Activated T-cell treated with anti-CD3 and anti-CD28 coated beads, Interleukin-2, amount 50 U/mL, for 4 hours (primary cell): ENCODE measurements at places on chromosomes 4 and X. TPM values are rescaled to one million over a fixed set of nuclear protein-coding genes. Genes with fewer than 3 reads are reported as not detected.

GRCh38 chrX:119870626-119871131, 854 bp downstream of the RNF113A start:
- DNase-seq, result no peak

DNA sequence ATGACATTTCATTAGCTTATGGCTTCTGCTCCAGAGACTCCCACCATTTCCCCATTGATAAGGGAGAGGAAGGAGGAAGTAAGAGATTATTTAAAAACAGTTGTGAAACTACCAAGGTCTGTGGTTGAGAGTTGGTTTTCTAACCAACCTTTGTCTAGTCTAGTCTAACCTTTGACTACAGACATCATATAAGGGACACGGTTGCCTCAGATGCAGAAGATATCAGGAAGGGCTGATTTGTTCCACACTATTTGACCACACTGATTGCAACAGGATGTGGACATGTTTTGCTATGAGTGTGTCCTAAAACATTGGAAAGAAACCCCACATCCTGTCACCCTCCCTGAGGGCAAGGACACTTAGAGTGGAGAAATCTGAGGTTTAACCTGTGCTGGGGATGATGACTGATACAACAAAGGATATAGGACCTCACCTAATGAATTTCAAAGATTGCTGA, 53.0 kb downstream of the COQ2 start:
- DNase-seq, result no peak

DNA sequence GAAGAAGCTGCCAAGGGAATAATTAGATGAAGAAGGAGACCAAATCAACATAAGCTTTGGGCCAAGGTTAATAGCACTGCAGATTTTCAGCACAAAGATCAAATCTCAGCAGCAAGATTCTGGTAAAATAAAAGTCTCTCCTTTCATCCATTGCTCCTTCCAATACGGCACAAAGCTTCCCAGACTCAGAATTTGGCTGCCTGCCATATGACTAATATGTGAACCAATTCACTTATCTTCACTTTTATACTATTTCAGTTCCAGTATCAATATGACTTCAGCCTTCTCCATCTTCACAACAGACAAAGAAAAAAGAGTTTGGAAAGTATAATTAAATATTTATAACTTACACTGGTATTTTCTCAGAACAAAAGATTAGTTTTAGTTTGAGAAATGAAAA, 978.3 kb upstream of the GRID2 start:
- DNase-seq, result no peak

DNA sequence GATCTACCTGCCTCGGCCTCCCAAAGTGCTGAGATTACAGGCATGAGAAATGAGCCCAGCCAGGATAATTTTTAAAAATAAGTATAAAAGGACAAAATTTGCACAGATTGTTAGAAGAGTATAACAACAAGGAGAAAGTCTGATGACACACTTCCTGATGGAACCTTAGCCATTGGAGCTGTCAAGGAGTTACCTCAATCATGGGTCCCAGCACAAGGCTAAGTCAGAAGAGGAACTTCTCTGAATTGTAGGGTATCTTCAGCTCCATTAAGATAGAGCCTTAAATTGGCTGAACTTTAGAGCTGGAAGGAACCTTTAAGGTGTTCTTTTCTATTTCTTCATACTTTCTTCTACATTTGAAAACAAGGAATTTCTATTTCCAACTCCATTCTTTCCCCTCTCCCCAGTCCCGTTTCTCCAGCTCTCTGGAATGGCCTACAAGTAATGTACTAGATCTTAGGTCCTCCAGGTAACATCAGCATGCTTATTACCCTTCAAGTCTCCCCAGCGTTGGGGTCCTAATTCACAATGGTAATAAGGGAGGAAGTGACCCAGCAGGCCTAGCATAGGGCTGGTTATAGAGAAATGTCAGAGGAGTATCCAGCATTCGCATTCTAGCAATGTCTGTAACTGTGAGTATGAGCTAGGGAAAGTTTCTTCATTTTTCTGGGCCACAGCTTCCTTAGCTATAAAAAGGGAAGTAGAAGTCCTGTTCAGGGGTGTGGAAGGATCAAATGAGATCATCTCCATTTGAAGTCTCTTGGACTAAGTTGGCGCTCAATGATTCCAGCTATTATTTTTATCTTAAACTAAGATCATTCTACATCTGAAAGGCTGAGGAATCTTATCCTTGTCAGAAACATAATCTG, 18.5 kb upstream of the RBPJ start:
- no peak for DNase-seq

GRCh38 chrX:53003111-53003510, 44.8 kb upstream of the FAM156A start:
- no peak for DNase-seq

- DNase-seq, result no peak
Observed at GRCh38 chr4:81038636-81039350, 8.3 kb downstream of the BMP3 start.

DNA sequence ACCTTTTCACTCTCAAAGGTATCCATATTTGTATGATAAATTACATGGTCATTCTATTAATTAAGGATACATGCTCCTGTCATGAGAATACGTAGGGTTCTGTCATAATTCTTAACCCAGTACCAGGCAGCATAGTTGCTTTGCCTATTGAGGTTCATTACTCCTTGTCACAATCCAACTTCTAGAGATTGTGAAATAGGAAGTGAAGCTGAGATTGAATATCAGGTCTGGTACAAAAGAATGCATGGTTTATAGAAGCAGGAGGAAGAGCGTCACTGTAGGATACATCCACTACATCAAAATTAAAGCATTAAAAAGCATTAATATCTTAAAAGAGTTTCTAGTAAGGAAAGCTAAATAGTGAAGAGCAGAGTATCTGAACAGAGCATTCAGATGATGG, 647.0 kb downstream of the IQCM start:
- no peak for DNase-seq

DNA sequence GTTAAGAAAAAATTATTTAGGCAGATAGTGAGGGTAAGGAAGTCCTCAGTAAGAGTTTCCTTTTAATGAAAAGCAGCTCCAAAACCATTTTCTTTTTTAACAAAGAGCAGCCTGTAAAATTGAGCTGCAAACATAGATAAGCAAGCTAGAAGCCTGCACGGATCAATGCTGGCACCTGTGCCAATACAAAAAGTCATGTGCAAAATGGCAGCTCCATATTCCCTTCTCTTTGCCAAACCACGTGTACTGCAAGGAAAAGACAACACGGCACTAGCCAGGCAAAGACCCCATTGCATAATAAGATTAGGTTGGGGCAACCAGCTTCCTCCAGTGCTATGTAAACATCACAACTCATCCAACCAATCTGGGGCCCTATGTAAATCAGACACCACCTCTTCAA, 268.4 kb upstream of the INTU start:
- DNase-seq, result no peak

DNA sequence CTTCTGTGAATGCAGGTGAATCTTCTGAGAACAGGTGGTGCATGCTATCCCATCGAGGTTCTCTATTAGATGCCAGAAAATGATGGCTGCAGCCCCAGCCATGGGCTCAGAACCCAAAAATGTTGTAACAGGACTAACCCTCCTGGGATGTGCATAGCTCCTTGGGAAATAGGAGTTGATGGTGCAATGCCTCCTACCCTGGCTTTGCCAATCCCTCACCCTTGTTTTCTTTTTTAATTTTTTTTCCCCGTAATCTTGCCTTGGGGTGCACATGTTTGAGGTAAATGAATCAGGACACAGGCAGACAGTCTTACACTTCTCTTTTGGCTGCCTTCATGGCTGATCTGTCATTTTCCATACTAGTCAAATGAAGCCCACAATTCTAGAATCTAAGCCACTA, 96.6 kb downstream of the KIT start:
- no peak for DNase-seq

DNA sequence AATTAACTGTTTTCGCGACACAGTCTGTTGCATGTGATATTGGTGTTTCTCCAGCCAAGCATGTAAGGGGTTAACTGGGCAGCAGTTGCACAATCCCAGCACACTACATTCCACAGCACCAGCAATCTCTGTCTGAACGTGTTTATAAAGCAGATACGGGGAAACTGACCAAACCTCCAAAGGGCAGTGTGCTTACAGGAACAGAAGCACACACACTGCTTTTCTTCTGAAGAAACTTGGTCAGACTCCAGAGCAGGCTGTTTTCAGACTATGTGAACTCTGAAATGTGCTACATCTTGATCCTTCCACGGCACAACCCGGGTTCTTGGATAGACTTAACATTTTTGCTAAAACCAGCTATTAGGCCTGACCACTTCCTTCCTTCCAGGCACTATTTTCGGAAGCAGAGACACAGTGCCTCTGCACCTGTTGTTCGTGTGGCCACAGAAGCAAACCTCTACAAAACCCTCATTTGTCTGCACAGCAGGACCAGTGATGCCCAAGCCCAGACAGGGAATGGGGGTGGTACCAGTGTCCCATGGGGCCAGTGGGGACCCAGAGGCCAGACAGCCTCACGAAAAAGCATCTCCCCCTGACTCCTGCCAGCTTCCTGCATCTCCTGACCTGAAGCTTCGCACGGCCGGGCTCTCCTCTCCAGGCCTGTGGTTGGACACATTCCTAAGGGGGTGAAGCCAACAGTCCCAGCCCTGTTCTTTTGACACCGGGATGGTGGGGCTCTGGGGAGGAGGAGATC, 90.1 kb downstream of the IRF2 start:
- DNase-seq, result no peak

- no peak for DNase-seq
Observed at GRCh38 chrX:24321741-24322395, 8.0 kb upstream of the SUPT20HL2 start.

DNA sequence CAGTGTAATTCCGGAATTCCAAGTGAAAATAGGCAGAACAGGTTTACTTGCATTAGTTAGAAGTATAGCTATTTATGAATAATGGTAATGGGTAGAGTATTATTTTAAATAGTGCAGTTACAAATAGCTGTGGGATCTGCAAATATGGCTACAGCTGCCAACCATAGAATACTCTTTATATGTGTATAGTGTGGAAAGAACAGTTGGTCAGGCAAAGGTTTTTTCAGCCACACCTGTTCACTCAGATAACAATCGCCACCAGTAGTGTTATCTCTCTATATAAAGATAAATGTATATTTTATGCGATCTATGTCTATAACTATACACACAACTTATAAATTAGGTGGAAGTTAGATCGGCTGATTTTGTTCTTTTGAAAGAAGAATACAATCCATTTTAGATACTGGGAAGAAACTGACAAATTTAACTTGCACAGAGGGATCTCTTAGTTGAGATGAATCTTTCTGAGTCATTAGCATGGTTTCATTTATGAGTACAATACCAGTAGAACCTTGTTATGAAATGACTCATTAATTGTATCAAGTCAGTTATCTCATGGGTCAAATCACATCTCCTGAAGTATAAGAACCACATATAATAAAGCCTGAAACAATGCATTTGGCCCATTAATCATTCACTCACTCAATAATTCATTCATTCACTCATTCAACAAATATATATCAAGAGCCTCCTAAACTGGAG, 100.9 kb upstream of the NR3C2 start:
- no peak for DNase-seq

- DNase-seq, result no peak
Observed at GRCh38 chr4:97279391-97279790, 863.9 kb downstream of the STPG2 start.

DNA sequence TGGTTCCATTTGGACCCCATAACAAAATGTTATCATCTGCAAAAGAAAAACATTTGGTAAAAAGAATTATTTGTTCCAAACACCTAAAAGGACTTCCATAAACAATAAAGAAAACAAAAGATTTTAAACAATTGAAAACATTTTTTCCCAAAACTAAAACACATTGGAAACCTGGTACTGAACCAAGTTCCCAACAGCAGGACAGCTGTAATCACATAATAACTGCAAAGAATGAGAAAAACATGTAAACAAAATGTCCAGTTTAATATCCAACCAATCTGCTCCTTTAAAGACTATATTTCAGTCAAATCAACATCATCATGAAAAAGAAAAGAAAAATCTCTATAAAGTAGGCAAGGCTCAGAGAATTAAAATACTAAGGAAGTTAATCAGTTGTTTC, 36.3 kb downstream of the PRDM5 start:
- no peak for DNase-seq

GRCh38 chr4:41269682-41270081, 13.0 kb downstream of the UCHL1 start:
- DNase-seq, result no peak

DNA sequence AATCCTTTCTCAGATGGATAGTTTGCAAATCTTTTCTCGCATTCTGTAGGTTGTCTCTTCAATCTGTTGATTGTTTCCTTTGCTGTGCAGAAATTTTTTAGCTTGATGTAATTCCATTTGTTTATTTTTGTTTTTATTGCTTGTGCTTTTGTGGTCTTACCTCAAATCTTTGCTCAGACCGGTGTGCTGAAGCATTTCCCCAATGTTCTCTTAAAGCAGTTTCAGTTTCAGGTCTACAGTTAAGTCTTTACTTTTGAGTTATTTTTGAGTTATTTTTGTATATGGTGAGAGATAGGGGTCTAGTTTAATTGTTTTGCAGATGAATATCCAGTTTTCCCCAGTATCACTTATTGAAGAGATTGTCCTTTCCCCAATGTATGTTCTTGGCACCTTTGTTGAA, 18.2 kb upstream of the SLC25A14 start:
- no peak for DNase-seq

DNA sequence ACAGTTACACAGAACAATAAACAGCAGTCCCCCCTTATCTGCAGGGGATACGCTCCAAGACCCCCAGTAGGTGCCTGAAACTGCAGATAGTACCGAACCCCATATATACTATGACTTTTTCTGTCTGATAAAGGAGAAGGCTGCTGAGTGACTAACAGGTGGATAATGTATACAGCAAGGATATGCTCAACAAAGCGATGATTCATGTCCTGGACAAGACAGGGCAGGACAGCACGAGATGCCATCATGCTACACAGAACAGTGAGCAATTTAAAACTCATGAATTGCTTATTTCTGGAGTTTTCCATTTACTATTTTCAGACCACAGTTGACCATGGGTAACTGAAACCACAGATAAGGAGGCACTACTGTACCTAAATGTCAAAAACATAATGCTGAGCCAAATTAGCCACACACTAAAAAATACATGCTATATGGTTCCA, 76.1 kb downstream of the MANBA start:
- DNase-seq, result no peak

- DNase-seq, result no peak
Observed at GRCh38 chrX:16462912-16463311, 187.0 kb upstream of the S100G start.

DNA sequence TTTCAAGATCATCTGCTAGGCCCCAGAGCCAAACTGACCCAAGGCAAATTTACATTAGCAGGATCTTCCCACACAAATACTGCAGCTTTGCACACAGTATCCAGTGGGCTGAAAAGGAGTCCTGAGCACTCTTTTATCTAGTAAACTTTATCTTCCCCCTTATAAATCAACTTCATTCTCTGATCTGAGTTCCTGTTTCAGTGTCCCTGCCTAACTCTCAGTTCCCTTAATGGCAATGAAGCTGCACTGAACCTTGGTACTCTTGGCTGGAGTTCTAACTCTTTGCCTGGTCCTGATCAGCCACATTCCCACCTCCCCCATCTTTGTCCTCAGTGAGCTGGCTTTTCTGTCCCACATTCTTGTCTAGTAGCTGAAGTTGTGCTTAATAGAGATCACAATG, 37.4 kb downstream of the EDA2R start:
- DNase-seq, result no peak

Gene OCIAD2
- 87.6 TPM for total RNA-seq

Gene EDA
- total RNA-seq, result 2.6 TPM

Gene CSAG3
- not detected for total RNA-seq

Gene FGFR3
- total RNA-seq, result 0.08 TPM

Gene TMEM154
- total RNA-seq, result 5.6 TPM

Gene CXCR3
- total RNA-seq, result 53.1 TPM

Gene ETDA
- total RNA-seq, result not detected

Gene TNIP2
- 116 TPM for total RNA-seq

Gene PCDH19
- total RNA-seq, result not detected

Gene GAGE2A
- not detected for total RNA-seq

Gene ARAF
- 93.0 TPM for total RNA-seq

Gene HPGDS
- total RNA-seq, result not detected
